ENCODE measurements at places on chromosomes 7 and 10.
A peak's percentile ranks its signal among the peaks of the same experiment; 100 is the strongest.

GRCh38 chr10:104642658-104643302 lies 1.7 kb downstream of the SORCS3 start:
- peak; percentile 92 for DNase-seq

DNA sequence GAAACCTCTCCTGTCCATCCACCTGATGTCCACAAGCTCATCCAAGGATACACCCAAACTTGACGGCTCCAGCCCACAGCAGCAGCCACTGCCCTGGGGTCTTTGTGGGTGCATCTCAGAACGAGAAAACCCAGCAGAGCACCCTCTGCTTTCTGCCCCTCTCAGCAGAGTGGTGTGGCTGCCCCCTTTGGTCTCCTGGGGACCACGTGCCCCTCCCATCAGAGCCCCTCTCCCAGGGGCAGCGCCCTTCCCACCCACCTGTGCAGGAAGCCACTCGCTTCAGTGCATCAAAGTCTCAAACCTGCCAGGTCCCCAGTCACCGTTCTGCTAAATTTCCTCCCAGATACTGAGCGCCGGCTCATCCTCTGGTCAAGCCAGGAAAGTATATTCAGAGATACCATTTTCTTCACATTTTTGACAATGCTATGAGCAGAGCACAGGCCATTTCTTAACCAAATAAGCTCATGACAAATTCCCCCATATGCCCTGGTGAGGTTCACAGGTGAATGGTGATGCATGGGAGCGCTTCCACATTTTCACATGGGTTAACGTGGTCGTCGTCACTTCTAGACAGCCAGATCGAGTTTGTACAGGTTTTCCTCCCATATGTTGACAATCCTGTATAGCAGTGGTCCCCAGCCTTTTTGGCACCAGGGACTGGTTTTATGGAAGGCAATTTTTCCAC lies 32.4 kb downstream of the CAMK2B start:
- peak; percentile 3 for DNase-seq

DNA sequence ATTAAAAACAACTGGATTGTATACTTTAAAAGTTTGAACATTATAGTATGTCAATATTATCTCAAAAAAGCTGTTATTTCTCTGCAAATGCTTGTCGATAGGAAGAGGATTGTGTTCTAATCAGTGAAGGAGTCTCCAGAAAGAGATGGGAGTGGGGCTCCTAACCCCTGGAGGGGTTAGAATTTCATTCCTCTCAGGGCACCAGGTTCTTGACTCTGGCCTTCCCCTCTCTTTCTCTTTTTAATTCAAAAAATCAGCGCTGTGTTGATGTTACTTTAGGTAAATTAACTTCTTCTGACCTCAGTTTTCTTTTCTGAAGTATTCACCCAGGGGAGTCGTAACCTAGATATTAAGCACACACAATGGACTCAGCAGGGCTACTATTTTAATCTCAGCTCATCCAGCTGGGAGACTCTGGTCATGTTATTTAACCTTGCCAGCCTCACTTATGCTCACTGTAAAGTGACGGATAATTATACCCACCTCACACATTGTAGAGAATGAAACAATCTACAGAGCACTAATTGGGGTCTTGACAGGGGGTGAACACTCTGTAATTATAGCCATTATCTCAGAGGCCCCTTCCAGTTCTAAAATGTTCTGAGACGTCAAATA lies 59.4 kb downstream of the GCC1 start:
- no peak for DNase-seq

DNA sequence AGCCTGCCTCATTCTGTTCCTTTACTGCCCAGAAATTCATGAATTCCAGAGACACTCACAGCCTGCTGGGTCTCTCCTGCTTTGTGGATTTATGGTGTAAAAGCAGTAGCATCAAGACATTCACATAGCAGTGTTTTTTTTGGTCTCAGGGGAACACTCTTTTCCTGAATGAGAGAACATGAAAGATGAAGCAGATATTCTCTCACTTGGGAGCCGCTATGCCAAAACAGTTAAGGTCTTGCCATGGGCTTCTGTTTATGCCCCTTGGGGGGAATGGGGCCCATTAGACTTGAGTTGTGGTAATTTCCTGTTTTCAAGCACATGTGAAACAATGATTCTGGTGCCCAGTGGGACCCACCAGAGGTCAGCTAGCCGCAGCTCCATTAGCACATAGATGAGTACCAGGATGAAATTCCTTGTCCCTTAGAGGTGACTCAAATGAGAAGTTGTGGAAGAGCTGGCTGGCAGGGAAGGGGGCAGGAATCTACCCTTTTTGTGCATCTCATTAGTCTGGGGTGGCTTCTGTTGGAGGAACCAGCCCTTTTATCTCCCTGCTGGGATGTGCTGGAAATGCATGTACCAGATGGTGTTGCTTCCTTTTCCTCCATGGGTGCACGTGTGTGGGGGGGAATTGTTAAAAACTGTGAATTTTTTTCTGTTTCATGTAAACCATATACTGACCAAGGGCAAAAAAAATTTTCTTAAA lies 13.3 kb downstream of the BMPER start:
- no peak for DNase-seq

DNA sequence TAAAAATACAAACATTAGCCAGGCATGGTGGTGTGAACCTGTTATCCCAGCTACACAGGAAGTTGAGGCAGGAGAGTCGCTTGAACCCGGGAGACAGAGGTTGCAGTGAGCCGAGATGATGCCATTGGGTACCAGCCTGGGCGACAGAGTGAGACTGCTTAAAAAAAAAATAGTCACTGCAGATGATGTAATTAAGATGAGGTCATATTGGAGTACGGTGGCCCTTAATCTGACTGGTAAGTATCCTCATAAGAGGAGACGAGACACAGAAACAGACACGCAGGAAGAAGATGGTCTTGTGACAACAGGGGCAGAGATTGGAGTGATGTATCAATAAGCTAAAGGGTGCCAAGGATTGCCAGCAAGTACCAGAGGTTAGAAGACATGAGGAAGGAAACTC lies 156.0 kb downstream of the FAM107B start:
- no peak for DNase-seq

GRCh38 chr7:107057474-107057833 lies 12.9 kb downstream of the PRKAR2B start:
- DNase-seq = no peak

- no peak for DNase-seq
These were observed 1019.0 kb upstream of the C7orf33 start for GRCh38 chr7:147571436-147572185.

DNA sequence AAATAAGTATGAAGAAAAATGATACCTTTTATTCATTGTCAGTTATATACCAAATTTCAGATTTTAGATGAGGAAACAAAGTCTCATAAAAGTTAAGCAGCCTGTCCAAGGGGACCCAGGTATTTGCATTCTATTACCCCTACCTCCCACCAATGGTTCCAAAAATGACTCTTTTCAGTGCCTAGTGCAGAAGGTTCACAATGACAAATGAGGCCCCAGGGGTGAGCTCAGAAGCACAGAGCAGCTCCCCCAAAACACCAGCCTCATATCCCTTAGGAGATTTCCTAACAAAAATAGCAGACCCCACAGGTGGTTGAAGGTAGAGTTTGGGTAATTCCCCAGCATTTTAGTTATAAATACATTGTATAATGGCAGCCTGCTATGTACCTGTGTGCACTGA lies 168.6 kb downstream of the REEP3 start:
- no peak for DNase-seq

DNA sequence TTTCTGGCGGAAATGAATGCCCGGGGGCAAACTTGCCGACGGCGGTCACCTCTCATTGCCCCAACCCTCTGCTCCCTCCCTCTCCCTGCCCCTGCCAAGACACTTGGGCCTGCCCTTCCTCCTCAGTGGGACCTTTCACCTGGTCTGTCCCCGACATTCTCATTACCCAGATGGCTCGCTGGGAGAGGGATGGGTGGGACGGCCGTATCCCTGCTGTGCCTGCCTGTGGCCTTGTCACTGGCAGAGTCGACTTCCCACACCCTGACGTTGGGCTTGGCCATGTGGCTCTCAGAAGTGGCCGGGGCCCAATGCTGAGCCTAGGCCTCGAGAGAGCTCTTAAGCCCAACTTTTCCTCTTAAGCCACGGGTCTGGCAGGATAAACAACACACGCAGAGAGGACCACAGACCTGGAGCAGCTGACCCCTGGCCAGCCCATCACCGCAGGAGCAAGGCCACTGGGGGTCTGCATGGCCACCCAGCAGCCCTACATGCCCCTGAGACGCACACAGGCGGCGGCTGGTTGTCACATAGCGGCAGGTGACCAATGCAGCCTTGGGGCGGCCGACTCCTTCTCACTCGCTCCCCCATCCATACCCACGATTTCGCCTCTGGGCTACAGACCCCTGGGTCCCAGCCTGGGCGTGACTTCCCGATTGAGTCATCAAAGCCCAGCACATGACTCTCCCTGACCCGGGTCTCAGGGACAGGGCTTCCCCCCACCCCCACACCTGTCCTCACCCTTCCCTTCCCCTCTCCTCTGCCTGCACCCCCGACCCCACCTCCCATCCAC lies 40.1 kb downstream of the SLC29A4 start:
- DNase-seq = no peak

DNA sequence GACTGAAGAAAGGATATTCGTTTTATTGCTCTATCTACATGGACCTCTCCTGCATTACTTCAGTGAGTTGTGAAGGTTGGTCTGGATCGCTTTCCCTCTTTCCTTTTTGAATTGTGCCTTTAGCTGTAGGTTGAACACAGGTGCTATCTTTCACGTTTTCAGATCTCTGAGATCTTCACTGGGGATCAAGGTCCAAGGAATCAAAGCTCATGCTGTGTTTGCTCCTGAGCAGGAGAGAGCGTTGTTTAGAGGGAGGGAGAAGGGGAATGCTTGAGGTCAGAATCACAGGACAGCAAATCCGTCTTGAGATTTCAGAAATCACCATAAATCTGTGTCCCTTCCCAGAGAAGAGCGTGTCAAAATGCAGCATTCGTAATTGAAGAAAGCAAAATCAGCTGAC lies 105.0 kb downstream of the INSYN2A start:
- no peak for DNase-seq

DNA sequence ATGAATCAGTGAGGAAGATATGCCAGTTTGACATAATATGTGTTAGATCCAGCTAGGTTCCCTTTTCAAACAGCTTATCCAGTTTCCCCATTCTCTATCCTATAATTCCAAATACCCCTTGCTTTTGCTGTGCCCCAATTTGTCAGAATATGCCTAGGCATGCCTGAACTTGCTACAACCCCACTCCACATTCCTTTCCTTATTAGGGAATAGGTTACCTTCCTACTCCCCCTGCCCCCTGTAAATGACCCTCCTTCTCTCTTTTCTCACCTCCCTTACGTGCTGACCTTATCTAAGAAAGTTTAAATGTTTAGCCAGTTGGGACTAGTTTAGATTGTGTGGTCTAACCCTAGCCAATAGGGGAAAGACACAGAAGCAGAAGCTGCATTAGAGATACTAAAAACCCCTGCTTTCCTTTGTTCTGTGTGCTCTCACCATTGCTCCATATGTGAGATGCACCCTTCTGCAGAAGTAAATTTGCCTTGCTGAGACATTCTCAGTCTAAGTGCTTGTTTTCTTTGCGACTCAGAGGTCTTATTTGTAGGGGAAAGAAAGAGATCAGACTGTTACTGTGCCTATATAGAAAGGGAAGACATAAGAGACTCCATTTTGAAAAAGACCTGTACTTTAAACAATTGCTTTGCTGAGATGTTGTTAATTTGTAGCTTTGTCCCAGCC lies 267.8 kb downstream of the SH2D4B start:
- no peak for DNase-seq
